T-helper 17 cell (primary cell): ENCODE measurements at places on chromosomes 2 and 18.
A peak's percentile ranks its signal among the peaks of the same experiment; 100 is the strongest.

DNA sequence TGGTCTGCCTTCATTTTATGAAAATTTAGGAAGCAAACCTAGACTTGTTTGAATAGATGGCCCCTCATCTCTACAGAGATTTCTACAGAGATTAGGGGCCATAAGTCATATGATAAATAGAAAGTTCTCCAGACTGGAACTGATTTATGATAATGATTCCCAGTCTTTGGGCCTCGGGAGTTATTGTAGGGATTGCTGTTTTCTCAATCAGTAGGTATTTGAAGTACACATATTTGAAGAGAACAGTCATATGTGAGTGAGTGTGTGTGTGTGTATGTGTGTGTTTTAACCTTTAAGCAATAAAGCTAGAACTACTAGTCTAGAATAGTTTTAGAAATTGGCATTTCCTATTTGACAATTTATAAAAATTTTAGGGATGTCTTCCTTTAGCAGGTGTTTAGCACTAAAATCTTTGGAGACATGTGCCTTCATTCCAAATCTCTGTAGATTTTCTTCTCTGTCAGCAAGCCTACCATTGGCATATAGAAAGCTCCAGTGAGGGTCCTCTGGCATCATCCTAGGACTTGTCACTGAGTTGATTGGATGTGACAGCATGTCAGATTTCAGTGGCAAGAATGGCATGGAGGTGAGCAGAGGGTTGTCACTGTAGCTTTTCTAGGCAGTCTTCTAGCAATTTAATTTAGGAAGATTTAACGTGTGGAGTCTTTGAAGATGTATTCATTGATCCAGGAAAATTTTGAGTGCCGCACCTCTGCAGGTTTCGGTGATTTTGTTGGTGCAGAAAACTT, 71.2 kb downstream of the MYO1B start:
- DNase-seq, result no peak

GRCh38 chr2:180412219-180412618, 405.1 kb upstream of the CWC22 start:
- no peak for DNase-seq

- DNase-seq, result no peak
These were observed 73.2 kb upstream of the SMAD2 start for GRCh38 chr18:48003426-48004349.

DNA sequence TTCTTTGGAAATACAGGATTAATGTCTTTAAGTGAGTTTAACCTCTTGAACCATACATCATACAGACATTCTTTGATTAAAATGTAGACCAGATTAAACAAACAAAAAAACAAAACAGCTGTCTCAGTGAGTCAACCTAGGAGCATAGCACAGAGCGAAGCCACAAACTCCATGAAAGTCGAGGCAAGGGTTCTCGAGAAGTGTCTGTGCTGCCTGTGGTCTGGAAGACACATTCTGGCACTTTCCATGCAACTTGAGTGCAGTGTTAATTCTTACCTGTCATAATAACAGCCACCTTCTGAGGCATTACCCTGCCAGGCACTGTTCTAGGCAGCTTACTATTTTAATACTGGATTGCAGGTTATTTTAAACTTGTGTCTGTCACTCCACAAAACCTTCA, 435.5 kb upstream of the MMADHC start:
- DNase-seq, result no peak

GRCh38 chr18:9334329-9334972, at the start of gene TWSG1:
TSS of gene TWSG1 (plus strand) at chr18:9334773. CDS start at chr18:9337230, 2,457 bp downstream.
- DNase-seq, result peak; percentile 93

- no peak for DNase-seq
These were observed 21.7 kb downstream of the LBH start for GRCh38 chr2:30252723-30253701.

GRCh38 chr2:179139506-179139905, 89.6 kb upstream of the CCDC141 start:
- no peak for DNase-seq

GRCh38 chr18:37778417-37779165, 213.0 kb upstream of the CELF4 start:
- DNase-seq, result no peak

- no peak for DNase-seq
These were observed 458.7 kb upstream of the HS6ST1 start for GRCh38 chr2:128777196-128778035.

GRCh38 chr2:9200633-9201015, 6.0 kb upstream of the ASAP2 start:
- DNase-seq, result no peak

- DNase-seq, result no peak
These were observed 5.0 kb upstream of the GYPC start for GRCh38 chr2:126650994-126651393.

DNA sequence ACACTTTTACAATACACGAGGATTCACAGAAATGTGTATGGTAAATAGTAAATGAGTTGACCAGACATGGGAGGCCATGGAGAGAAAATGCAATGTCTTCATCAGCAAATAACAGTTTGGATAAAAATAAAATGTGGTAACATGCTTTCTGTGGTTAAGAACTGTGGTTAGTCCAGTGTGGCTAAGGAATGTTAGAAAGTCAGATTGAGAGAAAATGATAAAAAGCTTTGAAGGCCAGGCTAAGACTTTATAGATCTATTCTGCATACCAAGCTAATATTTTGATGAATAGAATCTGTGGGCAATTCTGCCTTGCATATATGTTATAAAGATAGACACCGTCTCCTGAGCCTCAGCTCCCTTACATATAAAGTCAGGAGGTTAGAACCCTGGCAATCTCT, 215.9 kb downstream of the SOX11 start:
- DNase-seq, result no peak

DNA sequence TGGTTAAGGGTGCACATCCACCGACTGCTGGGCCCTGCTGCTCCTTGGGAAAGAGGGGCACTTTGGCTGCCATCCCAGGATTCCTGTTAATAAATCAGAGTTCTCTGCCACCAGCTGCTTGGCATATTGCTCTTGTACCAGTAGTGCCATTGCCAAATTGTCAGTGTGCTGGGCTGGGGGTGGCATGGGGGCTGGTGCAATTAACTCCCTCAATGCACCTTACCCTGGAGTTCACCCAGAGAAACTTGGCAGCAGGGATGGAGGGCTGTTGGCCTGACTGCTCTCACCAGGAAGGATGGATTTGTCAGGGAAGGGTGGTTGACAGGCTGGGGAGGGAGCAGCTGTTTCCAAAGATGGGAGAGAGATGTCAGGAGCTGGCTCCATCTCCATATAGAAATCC, 94.6 kb upstream of the SKOR2 start:
- no peak for DNase-seq

DNA sequence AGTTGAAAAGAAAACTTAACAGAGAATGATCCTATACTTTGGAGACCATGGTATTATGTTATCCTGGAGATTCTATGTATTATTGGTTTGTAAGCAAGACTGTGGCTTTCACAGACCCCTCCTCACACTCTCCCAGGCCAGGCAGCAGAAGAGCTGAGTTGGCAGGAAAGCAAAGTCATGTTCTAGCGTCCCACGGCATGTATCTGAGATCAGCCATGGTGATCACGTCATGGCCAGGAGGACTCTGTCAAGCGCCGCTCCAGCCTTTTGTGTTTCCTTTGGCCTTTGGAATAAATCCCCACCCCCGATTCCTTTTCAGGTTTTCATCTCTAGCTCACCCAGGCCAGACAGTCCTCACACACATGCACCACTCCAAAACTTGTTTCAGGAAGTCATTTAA, 39.1 kb downstream of the LRRC30 start:
- no peak for DNase-seq

DNA sequence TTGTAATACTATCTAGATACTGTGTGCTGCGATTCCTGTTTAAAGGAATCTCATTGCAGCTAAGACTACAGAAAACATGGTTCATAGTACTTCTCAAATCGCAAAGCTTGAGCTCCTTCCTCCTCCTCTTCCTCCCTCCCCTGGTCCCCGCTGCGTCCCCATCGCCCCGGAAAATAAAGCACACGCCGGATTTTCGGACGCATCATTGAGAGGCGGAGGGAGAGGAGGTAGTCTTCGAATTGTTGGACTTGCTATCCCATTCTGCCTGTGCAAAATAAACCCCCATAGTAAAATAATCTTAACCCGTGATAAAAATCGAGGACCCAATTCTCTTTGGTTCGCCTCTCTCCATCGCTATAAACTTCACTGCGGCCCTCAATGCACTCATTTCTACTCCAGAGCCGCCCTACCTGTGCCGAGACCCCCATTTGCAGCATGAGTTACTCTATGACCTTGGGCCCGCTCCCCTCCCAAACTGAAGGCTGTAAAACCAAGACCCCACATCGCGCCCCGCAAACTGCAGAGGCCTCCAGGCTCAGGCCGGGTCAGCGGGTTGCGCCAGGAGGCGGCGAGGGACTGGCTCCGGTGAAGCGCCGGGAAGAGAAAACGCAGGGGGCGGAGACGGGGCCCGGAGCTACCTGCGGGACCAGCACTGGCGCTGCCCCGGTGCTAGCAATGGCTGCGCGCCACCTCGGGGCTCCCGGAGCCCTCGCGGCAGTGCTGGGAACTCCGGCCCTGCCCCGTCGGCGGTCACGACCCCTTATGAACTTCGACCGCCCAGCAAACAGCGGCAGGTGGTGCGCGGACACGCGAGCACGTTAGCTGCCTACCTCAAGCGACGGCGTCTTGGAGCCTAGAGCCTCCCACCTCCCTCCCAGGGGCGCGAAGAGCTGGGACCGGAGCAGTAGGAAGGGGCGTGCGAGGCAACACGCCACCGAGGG, 649 bp downstream of the ESCO1 start:
- peak; percentile 45 for DNase-seq

- DNase-seq, result no peak
These were observed 21.1 kb downstream of the INPP5D start for GRCh38 chr2:233081232-233081730.

GRCh38 chr2:127050803-127051115, 56.2 kb downstream of the BIN1 start:
- no peak for DNase-seq

DNA sequence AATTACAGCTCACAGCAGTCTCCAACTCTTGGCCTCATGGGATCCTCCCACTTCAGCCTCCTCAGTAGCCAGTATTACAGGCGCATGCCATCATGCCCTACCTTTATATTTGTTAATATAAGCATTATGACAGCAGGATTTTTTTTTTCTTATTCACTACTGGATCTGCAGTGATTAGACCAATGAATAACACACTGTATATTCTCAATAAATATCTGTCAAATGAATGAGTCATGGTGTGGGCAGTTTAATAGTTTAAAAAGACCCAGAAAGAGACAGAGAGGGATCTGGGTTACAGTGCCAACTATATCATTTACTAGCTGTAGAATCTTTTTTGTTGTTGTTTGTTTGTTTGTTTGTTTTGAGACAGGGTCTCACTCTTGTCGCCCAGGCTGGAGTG, 62.4 kb upstream of the LTBP1 start:
- DNase-seq, result no peak

DNA sequence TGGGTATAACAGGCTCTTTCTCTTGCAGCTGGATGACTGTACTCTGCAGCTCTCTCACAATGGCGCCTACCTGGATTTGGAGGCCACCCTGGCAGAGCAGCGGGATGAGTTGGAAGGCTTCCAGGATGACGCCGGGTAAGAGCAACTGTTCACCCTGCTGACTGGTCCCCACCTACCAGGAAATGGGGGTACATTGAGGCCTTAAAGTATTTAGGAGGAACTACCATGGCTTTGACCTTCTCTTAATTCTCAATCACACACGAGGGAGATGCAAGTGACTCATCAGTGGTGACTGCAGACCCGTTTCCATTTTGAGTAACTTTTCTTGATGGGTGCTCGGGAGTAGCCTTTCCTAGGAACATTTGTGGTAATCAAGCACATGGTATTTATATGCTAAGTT, 58.0 kb downstream of the FHOD3 start:
- DNase-seq, result no peak

- DNase-seq, result no peak
These were observed 310.0 kb downstream of the DPP10 start for GRCh38 chr2:114752425-114752824.

- DNase-seq, result no peak
These were observed 177.3 kb upstream of the SPOPL start for GRCh38 chr2:138324068-138324771.

GRCh38 chr2:122480501-122481243, 725.2 kb downstream of the TSN start:
- DNase-seq, result no peak
